H9 (cell line): ENCODE measurements at places on chromosomes 1 and 21. TPM values are rescaled to one million over a fixed set of nuclear protein-coding genes. Genes with fewer than 3 reads are reported as not detected.

DNA sequence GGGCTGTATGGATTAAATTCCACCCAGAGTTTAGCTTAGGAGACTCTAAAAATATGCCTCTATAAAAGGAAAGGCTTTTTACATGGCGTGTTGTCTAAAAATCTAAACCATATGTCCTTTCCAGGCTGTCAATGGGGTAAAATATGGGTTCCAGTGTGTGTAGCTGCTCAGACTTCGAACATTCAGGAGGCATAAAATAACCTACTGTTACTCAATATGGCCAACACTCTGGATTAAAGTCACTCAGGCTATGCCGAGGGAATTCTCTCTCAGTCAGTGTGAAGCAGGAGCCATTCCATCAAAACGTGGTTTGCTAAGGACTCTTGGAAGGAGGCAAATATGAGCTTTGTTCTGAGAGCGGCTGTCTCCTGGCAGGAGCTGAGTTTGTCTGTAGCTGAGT, 135.3 kb downstream of the RUNX1 start:
- no peaks in the 10 kb centered on the region; the same call in 1 of the 2 replicates for H3K4me1 ChIP-seq
- no peak overlapping the region for H3K27ac ChIP-seq
- no peak overlapping the region for H3K4me3 ChIP-seq
- no peaks in the 10 kb centered on the region; the same call in 1 of the 2 replicates for H3K27me3 ChIP-seq

GRCh38 chr1:198520524-198521254, 19.8 kb downstream of the ATP6V1G3 start:
- H3K4me1 ChIP-seq: peaks cover 9% of the 10 kb centered on the region; the same call in 1 of the 2 replicates
- no peaks in the 10 kb centered on the region for H3K36me3 ChIP-seq
- no peaks in the 10 kb centered on the region for H3K27me3 ChIP-seq
- DNase-seq: no peak
- no peak overlapping the region for H3K4me3 ChIP-seq

DCST2 gene
- 0.35 and 0.44 TPM in 2 replicates for total RNA-seq

OPRD1 gene
- total RNA-seq: 1.8 and 2.5 TPM in 2 replicates

DNA sequence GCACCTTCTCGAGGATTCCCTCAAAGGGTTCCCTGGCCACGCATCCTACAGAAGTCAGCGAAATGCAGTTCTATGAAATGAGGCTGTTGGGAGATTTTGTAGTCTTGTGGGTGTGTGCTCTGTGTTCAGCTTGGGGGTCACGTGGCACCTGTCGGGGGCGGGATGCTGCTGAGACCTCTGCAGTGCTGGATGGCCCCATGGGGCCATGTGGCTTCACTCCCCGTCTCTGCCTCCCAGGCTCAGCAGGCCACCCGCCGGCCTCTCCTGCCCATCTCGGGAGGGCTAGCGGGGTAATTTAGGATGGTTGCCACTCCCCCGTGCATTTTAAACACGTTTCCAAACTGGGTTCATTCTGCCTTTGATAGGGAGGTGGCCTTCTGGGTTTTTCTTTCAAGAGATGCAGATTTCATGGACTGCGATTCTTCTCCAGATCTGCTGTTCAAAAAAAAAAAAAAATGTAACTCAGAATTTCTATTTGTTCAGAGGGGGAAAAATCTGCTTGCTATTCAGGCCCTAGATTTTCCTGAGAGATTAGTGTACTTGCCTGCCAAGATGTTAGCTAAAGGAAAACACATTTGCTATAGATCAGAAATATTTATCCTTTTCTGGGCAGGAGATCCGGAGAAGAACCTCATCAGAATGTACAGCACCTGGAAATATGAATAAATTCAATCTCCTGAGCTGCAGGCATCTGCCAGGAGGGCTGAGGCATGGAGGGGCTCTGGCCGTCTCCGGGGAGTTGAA, 277.2 kb upstream of the VAMP3 start:
- H3K27ac ChIP-seq: no peak overlapping the region
- H3K4me1 ChIP-seq: no peaks in the 10 kb centered on the region
- H3K36me3 ChIP-seq: no peaks in the 10 kb centered on the region
- H3K4me3 ChIP-seq: no peak overlapping the region
- H3K27me3 ChIP-seq: no peaks in the 10 kb centered on the region

- H3K27me3 ChIP-seq: no peaks in the 10 kb centered on the region
- peak overlapping the region; percentile 28 for H3K4me3 ChIP-seq
- peaks cover 54% of the 10 kb centered on the region for H3K36me3 ChIP-seq
- H3K4me1 ChIP-seq: peaks cover 9% of the 10 kb centered on the region
Observed at GRCh38 chr1:43653339-43653738, 3.4 kb downstream of the KDM4A start.

SH2D2A gene
- 2.0 and 2.5 TPM in 2 replicates for total RNA-seq

IL22RA1 gene
- 0.13 TPM in 1 of 2 replicates, not detected in the other for total RNA-seq

DNA sequence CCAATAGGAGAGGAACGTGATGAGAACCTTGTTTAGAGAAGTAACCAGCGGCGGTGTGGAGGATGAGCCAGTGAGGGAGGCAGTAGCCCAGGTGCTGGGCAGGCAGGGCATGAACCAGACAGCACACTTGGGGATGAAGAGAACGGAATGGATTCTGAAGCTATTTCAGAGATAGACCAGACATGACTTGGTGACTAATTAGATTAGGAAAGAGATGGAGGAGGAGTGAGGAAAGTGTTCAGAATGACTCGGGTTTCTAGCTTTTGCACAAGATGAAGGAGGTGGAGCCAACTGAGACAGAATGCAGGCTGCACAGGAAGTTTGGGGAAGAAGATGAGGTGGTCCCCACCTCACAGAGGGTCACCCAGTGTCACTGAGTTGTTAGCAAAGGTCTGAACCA, 5.1 kb downstream of the PEF1 start:
- H3K4me3 ChIP-seq: no peak overlapping the region
- no peak for DNase-seq
- peaks cover 4% of the 10 kb centered on the region; the same call in 1 of the 2 replicates for H3K4me1 ChIP-seq
- H3K27me3 ChIP-seq: no peaks in the 10 kb centered on the region
